NCI-H2081 treated with DMSO at 0.1 percent for 48 hours (cell line): ENCODE measurements at places on chromosomes 12 and 14.

DNA sequence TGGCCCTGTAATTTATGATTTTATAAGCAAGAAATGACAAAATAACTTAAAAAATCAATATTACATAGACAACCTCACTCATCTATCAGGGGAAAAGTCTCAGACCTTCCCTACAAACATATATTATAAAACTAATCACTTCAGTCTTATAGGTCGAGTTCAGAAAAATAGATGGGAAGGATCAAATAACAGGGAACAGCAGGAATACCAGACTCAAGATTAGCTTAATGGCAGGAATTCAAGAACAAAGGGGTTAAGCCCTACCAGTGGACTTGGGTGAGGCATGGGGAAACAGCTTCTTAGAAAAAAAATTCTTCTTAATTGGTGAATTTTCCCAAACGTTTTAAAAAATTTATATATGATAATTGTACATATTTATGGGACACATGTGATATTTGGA is 51.6 kb upstream of the CRY1 start:
- DNase-seq: no peak

GRCh38 chr12:20367583-20368113 is 689 bp upstream of the PDE3A start:
- DNase-seq: no peak

GRCh38 chr12:12396694-12397093 is 39.8 kb downstream of the BORCS5 start:
- DNase-seq: no peak

DNA sequence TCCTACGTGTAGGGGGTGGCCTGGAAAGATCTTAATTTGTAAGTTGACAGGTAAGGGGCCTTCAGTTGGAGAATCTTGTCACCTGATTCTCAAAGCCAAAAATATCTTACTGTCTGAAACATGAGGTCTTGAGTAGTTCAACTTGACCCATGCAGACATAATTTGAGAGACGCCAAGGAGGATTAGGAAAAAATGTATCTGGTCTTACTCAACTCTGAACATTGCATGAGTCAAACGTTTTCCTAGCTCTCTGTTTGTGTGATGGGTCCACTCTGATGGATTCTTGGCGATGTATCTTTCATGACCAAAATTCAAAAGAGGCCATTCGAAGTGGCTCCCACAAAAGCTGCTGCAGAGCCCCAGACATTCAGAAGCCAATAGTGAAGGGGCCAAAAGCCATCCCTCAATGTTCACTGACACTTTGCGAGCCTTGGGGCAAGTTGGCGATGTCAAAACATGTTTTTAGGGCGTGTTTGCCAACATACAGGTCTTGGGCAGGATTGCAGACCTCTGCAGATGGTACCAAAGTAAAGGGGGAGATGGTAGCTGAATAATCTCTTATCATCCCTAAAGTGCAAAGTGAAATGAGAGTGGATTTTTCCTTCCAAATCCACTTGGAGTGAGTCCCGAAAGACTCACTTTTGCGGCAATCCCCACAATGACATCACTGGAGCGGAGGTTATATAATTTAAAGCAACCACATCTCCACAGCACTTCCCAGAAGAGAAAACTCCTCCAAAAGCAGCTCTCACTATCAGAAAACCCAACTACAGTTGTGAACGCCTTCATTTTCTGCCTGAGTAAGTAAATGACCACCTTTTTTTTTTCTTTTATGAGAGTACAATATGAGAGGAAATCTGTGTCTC is at the start of gene BDKRB1:
TSS of gene BDKRB1 (plus strand) at position 710 of the 866 bp plus-strand sequence. CDS start 7,473 bp downstream, outside the sequence.
- no peak for DNase-seq
